ENCODE measurements at places on chromosomes 1 and 21.

DNA sequence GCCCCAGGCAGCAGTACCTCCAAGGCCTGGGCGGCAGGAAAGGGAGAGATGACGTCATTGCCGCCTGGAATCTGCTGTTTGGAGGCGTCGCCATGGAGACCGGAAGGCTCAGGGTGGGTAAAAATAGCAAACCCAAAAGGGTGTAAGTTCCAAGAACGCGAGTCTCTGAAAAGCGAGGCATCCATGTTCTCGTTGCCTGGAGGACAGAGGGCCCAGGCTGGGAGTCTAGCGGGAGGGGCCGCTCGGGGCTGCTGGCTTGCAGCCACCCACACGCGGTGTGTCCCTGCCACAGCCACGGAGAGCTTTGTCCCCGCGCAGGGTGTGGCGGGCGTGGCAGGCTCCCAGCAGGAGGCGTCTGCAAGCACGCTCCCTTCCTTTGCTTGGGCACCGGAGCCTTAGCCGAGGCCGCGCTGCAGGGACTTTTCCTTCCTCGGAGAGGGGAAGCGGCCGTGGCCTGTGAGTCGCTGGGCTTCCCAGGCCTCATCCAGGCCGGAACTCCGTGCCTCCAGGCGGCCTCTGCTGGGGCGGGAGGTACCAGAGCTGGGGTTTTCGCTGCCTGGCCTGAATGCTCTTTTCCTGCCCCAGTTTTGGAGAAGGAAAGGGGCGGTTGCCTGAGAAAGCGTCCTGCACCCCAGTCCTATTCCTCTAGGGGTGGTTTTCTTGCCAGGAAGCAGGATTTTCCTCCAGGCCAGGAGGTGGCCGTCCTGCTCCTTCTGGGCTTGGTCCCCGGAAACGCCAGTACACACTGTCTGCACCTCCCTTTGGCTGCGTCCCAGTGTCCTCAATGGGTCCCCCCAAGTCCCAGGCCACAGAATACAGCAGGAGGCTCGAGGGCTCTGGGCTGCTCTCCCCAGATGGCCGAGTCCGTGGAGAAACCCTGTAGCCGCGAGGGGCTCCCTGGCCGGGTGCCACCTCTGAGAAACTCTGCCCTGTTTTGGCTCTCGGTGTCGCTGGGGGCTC is 15.3 kb upstream of the SKI start:
- no peak for DNase-seq

- DNase-seq = no peak
Observed at GRCh38 chr1:186050360-186050759, 316.2 kb downstream of the HMCN1 start.

- no peak for DNase-seq
Observed at GRCh38 chr1:78080767-78081166, 35.0 kb downstream of the GIPC2 start.

- DNase-seq = no peak
Observed at GRCh38 chr1:40384887-40385286, 11.4 kb downstream of the SMAP2 start.
